IPS-NIHi11 (cell line): ENCODE measurements at places on chromosomes 2 and 18.
A peak's percentile ranks its signal among the peaks of the same experiment; 100 is the strongest.

- DNase-seq, result no peak
These were observed 148.8 kb downstream of the MBD2 start for GRCh38 chr18:54075689-54076088.

DNA sequence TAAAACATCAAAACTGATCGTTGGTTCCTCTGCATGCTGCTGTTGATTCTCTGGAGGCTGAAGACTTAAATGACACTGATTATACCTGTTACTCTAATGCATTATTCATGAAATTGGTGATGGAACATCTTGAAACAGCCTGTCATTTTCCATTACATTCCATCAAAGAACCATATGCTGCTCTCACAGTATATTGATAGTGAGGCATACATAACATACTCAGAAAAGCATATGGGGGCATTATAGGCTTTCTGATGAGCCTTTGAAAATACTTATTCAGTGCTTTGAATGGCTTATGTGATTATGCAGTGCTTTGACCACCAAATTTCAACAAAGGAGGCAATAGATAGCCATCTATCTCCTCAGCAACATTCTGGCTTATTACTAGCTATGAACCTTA, 392.1 kb downstream of the CDH19 start:
- no peak for DNase-seq

- DNase-seq, result no peak
These were observed 313.0 kb downstream of the ARHGAP15 start for GRCh38 chr2:143442193-143442592.

- DNase-seq, result no peak
These were observed 25.5 kb downstream of the ASB18 start for GRCh38 chr2:236238751-236239150.

GRCh38 chr18:22856870-22857269, 76.3 kb upstream of the RBBP8 start:
- DNase-seq, result peak; percentile 55

DNA sequence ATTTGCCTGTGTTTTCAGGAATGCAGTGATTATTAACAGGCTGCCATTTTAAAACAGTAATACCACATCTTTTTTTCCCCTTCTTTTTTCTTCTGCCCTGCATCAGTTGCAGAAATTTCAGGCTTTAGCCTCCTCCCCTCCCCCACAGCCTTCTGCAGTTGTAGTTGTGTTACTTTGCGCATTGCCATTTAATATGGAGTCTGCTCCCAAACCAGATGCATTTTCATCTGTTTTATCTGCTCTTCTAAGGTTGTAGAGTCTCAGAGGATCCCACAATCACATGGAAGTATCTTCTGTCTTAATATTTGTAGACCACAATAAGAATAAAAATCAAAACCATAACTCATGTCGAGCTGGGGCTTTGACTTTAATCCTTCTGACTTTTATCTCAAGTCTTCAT, 3.8 kb downstream of the ASXL3 start:
- no peak for DNase-seq

GRCh38 chr2:203340791-203341487, 12.7 kb downstream of the ABI2 start:
- peak; percentile 42 for DNase-seq

DNA sequence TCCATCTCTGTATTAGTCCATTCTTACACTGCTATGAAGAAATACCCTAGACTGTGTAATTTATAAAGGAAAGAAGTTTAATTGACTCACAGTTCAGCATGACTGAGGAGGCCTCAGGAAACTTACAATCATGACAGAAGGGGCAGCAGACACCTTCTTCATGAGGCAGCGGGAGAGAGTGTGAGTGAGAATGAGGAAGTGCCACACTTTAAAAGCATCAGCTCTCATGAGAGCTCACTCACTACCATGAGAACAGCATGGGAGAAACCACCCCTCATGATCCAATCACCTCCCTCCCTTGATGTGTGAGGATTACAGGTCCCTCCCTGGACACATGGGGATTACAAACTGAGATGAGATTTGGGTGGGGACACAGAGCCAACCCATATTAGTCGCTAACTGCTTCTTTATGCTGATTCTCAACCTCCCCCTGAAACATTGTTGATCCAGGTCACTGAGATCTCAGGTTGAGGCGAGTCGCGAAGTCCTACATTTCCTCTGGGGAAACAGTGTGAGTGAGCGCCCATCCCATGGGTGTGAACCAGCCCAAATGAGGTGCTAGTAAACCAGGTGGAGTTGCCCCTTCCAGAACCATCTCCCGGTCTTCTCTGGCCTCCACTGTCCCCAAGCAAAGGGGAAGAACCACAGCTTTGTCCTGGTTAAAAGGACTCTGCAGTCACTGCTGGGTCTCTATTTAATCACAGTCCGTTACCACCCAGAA, 123.8 kb downstream of the CAPN13 start:
- no peak for DNase-seq

GRCh38 chr18:15165048-15165447, 417.1 kb downstream of the ANKRD30B start:
- no peak for DNase-seq

DNA sequence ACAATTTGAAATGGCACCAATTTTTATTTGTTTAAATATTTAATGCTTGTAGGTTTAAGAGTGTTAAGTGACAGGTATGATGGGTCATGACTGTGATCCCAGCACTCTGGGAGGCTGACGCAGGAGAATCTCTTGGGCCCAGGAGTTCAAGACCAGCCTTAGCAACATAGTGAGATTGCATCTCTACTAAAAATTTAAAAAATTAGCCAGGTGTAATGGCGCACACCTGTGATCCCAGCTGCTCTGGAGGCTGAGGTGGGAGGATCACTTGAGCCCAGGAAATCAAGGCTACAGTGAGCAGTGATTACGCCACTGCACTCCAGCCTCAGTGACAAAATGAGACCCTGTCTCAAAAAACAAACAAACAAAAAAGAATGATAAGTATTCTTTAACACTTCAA, 43.0 kb upstream of the CCDC68 start:
- DNase-seq, result no peak

DNA sequence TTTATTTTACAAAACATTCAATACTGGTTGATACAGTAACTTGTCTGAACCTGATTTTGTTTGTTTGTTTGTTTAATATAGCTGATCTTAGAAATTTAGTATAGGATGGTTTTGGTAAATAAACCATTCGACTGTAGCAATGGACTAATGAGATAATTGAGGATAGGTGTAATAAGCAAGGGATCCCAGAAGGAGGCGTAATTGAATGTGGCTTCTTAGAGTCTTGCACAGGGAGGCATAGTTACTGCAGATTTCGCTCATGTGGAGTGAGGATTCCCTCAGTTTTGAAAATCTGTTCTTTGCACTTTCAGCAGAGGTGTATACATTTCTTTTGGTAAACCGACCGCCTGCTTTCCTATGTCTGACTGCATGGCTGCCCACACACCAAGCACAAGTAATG, 709.6 kb downstream of the SOCS6 start:
- peak; percentile 17 for DNase-seq

DNA sequence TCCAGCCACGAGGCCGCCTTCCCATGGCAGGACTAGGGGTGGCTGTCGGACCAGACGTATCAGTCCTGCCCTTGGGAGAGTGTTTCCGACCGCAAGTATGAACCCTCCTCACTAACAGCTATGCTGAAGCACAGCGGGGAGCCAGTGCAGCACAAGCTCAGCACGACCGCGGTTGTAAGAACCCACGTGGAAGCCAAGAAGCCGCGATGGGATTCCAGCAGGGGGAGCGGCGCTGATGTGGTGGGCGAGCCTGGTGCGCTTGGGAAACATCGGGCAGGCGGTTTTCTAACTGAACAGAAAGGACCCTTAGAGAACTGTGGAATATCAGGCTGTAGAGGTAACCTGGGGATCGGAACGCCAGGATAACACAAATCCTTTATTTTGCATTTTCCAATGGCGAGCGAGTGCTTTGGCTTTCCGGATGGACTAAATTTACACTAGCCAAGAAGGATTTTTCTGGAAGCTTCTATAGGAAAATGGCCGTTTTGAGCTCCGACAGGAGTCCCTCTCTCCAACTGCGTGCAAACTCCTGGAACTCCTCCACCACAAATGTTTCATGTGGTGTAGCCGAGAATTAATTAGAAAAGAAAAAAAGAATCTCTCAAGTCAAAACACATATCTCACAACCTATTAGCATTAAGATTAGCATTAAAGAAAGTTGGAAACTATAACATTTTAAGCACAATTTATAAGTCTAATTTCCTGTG, 132.0 kb upstream of the MYCN start:
- DNase-seq, result peak; percentile 66

GRCh38 chr2:36562240-36562639, 35.7 kb downstream of the FEZ2 start:
- DNase-seq, result no peak

DNA sequence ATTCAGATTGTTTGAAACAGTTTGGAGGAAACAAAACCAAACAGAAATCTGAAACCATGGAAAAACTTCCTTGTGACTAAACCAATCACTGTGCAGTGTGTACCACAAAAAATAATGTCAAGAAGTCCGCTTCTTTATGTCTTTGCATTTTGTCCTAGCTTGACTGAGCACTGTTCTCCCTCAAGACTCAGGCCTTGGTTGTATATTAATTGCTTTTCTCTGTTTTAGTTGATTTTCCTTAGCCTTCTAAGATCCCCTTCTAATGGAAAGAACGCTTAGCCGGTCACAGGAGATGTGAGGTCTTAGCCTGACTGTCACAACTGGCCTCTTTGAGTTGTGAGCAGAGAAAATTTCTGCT, 56.6 kb downstream of the LCLAT1 start:
- DNase-seq, result no peak

DNA sequence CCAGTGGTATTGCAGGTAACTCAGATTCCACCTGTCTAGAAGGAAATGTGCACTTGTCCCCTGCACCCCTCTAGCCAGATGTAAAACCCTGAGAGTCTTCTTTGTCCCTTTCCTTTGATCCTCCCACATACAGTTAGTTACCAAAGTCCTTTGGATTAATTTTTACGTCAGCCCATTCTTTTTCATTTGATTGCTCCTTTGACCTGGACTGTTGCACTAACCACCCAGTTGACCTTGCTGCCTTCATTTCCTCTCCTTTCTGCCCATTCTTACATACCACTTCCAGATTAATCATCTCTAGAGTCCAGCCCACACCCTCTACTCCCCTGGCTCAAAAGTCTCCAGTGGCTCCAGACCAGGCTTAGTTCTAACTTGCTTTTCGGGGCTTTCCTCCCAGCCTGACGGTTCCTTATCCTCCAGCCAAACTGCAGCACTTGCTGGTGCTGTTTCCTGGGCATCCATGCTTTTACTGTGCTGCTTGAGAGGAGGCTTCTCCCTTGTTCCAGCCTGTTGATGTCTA, 99.3 kb downstream of the SPTBN1 start:
- no peak for DNase-seq

DNA sequence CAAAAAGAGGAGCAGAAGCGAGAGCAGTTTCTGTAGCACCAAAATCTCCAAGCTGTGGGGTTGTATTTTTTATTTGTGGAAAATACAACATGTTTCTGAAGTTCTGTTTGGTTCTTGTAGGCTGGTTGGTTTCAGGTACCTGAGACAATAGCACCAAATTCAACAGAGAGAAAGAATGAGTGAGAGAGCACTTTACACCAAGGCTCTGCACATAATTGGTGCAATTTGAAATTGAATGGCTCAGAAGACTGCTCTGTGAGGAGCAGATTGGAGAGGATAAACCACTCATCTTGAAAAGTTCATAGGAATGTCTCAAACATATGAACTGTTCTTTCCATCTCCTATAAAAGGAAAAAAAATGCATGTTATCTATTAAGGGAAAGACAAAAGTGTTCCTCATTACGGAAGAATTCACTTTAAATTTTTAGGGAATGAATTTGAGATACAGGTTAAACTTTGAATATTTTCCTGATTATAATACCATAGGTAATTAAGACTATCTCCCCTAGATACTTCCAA, 175.1 kb downstream of the ATAD2B start:
- no peak for DNase-seq

DNA sequence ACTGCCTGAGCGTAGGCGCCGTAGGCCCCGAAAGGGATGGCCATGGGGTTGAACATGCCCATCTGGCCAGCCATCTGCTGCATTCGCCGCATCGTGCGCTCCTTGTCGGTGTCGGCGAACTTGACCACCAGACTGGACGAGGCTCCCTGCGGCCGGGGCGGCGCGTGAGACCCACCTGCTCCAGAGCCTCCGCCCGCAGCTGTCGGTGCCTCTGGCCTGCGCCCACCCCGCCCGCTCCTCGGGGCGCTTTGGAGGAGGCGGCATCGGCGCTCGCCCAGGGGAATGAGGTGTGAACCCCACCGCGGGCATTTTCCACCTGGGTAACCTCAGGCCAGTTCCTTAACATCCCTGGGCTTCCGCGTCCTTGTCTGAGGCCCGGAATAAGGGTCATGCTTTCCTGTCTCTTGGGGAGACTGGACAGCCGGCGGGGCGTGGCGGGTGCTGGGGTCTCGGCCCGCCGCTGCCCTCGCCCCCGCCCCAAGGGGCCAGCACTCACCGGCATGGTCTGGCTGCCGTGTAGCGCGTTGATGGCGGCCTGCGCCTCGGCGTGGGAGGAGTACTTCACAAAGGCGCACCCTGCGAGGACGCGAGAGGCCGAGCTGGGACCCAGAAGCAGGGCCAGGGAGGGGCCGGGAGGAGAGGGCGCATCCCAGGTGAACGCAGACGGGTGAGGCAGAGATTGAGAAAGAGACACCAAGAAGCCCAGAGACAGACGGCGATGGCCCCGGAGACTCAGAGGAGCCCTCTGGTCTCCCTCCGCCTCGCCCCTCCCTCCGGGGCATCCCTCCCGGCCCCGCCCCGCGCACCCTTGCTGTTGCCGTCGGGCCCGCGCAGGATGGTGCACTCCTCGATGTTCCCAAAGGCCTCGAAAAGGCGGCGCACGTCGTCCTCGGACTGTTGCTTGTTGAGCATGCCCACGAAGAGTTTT, 291.0 kb downstream of the CELF4 start:
- DNase-seq, result no peak

DNA sequence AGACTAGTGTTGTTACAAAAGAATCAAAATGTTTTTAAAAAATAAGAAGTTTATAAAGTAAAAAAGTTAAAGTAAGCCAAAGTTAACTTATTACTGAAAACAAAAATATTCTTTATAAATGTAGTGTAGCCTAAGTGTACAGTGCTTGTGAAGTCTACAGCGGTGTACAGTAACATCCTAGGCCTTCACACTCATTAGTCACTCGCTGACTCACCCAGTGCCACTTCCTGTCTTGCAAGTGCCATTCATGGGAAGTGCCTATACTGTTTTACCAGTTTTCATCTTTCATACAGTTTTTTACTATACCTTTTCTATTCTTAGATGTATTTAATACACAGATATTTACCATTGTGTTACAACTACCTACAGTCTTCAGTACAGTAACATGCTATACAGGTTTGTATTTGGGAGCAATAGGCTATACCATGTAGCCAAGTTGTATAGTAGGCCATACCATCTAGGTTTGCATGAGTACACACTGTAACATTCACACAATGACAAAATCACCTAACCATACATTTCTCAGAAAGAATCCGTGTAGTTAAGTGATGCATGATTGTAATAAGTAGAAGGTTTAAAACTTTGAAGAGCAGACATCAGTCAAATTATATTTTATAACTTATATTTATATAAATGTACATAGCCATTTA, 13.4 kb downstream of the SERPINB7 start:
- DNase-seq, result no peak

- no peak for DNase-seq
These were observed 138.2 kb downstream of the MBD2 start for GRCh38 chr18:54086046-54086802.
